ENCODE measurements at places on chromosomes 7 and 10.

- no peak for DNase-seq
Observed at GRCh38 chr7:78852951-78853350, 600.5 kb downstream of the MAGI2 start.

DNA sequence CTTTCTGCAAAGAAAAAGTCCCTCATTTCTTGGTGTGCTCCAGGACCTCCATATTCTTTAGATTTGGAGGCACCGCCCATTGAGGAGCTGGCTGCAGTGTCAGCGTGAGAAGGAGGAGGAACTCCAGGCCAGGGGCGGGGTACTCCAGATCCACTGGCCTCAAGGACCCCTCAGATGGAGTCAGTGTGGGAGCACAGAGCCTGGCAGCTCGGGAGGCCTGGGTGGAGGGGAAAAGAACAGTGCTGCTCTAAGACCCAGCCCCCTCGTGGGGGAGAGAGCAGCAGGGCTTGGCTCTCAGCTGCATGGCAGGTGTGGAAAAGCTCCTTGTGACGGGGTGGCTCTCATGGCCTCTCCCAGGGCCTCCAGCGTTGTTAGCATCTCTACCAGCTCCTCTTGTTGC, 70.5 kb downstream of the ITGB1 start:
- no peak for DNase-seq

DNA sequence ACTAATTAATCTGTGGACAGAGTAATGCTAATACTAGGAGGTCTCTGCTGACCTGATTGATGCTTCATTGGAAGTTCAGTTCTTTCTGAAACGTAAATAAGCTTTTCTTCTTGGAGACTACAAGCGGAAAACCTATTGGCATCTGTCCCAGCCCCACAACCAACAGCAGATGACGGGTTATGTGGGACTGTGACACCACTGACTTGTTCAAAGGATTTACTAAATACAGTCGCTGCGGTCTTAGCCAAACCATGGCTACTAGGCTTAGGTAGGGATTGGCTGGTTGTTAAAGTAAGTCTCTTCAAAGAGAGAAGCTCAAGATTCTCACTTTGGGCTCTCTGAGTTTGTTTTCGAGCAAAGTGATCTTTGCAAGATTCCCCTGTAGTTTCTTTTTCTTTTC, 68.3 kb downstream of the HYCC1 start:
- DNase-seq = no peak

DNA sequence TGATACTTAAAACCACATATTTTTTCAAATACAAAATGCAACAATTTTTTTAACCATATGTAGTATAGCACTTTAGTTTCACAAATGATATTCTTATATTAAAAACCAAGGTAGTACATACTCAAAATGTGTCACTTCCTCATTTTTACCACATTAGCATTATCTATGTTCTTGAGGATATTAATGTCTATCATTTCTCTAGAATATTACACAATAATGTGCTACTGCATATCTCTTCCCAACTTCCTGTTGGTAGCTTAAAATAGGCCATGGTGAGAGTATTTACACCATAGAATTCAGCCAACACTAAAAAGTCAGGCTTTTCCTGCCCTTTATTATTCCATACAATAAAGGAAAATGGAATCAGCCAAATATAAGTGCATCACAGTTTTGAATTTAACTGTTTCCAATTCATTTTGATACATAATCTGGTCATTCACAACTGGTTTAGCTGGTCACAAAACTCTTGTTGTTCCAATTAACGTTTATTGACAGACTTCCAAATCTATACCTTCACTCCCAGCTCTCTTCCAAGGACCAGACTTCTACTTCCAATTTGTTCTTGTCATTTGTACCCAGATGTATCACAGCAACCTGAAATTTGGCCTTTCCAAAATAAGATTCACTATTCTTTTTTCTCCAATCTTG, 20.0 kb upstream of the LRRC17 start:
- DNase-seq = no peak

- DNase-seq = no peak
Observed at GRCh38 chr10:124423813-124424212, 5.1 kb upstream of the OAT start.

- DNase-seq = no peak
Observed at GRCh38 chr10:1788401-1788800, 51.1 kb upstream of the ADARB2 start.

GRCh38 chr7:25877802-25878789, 273.9 kb upstream of the NFE2L3 start:
- no peak for DNase-seq

GRCh38 chr7:135420786-135421185, 89.1 kb downstream of the CNOT4 start:
- no peak for DNase-seq

GRCh38 chr7:37532636-37533035, 84.0 kb upstream of the ELMO1 start:
- no peak for DNase-seq

DNA sequence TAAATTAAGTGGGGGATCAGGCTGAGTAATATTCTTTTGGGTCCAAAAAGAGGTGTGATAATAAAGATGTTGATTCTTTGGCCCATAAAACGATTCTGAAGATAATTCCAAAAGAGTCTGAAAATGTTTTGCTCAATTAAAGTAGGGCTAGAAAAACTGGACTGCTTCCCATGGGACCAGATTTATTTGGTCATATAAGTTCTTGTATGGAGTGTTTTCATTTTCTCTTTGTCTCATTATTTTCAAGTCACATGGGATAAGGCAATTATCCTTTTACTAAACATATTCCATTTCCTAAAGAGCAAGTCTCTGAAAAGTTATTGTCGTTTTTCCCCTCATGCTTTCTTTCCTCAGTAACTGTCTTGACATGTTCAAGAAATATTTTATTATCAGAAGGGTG, 41.5 kb downstream of the CDK6 start:
- no peak for DNase-seq

GRCh38 chr10:47095211-47095610, 184.0 kb downstream of the PTPN20 start:
- DNase-seq = no peak

DNA sequence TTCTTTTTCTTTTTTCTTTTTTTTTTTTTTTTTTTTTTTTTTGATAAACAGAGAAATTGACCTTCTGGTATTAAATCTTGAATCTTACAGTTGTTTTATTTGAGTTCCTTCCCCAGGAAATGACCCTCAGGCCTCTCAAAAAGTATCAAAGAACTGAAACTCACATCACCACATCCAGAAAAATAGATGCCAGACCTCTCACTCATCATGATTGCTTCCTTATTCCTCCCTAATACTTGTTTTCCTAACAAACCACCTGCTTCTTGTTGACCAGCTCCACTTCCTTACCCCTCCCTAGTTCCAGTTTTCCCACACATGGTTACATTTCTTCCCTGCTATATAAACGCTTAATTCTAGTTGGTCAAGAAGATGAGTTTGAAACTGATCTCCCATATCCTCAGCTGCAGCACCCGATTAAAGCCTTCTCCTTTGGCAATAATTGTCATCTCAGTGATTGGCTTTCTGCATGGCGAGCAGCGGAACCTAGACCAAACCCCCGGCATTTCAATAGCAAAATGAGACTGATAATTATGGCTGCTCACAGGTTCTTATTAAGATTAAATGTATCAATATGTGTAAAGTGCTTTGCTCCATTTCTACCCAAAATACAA, 681.1 kb upstream of the AUTS2 start:
- no peak for DNase-seq

DNA sequence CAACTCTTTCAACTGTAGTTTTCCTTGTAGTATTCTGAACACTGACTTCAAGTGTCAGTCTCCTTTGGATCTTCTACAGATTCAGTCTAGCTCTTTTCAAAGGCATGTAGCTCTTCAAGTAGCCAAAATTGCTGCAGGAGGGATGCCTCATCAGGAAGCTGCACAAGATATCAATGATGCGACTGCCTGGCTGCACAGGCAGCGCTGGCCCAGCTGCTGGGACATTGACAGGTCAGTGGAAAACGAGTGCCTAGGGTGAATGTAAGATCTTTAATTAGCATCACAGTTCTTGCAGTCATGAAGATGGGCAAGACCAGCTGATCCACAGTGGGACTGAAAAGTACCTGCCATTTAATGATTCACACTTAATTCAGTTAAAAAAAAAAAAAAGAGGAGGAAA, 167.6 kb downstream of the ANK3 start:
- no peak for DNase-seq

DNA sequence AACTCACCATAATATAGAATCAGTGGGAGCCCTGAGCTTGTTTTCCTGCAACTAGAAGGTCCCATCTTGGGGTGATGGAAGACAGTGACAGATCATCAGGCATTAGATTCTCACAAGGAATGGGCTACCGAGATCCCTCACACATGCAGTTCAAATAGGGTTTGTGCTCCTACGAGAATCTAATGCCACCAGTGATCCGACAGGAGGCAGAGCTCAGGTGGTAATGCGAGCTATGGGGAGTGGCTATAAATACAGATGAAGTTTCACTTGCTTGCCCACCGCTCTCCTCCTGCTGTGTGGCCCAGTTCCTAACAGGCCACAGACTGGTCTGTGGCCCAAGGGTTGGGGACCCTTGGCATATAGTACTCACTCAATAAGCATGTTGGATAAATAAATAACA, 93.4 kb downstream of the POU6F2 start:
- DNase-seq = no peak

Data from NCI-H2029 treated with DMSO at 0.1 percent for 48 hours (cell line).